ENCODE measurements at places on chromosomes 5 and 9.

DNA sequence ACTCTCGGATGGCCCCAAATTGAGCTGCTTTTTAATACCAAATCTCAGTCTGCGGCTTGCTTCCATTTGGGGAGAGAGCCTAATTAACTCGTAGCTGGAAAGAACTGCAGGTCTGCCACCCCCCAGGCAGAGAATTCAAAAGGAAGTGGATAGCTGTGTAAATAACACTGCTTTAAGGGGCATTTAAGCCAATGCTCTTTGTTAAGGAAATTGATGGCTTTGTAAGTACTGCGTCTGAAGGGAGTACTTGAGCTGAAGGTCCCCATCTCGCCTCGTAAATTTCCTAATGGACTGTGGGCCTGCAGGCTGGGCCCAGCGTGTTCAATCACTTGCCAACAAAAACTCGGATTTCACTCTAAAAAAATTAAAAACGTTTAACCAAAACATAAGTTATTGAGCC lies 132.7 kb downstream of the PAPPA start:
- no peak for DNase-seq

GRCh38 chr9:6897207-6897822 lies 139.5 kb downstream of the KDM4C start:
- DNase-seq = no peak

DNA sequence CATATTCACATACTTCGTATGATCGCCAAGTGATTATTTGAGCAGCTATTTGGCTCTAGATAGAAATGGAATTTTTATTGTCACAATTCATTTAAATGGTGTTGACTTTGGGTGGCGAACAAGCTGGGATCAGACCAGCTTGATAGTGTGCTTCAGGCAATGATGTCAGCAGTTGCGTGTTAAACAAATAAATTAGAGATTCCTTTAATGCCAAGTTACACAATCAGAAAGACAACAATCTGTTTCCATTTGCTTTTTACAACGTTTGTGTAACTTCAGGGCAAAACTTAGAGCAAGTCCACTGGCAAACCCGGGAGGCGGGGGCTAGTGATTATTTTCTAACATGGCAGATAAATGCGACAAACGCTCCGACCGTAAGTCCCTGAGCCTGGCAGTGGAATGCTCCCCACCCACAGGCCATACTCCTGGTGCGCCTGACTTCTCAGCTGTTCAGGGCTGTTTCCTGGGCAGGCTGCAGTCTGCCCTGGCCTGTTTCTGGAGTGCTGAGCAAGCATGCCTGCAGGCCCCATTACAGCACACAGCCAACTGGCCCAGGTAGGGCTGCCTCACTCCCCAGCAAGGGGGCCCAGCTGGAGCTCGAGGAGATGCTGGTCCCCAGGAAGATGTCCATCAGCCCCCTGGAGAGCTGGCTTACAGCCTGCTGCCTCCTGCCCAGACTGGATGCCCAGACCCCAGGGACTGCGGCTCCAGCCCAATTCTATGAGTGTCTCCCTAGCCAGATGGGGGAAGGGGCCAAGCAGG lies 88.7 kb downstream of the BASP1 start:
- no peak for DNase-seq

DNA sequence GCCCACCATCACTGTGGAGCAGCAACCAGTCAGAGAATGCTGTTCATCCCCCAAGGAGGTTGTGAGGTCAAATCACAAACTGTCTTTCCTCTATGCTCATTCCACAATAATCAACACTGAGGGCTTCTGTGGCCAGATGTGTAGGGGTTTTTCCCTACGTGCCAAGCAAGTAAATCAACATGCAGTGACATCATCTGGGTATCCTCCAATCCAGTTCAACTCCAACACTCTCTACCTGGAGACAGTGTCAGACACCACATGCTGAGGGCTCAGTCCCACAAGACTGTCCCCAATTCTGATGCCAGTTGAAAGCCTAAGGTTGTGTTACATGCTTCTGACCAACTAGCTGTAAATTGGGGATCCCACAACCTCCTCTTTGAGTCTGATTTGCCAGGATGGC lies 57.3 kb upstream of the DMRT1 start:
- DNase-seq = no peak

GRCh38 chr9:116365056-116365471 lies 211.5 kb downstream of the PAPPA start:
- DNase-seq = no peak

DNA sequence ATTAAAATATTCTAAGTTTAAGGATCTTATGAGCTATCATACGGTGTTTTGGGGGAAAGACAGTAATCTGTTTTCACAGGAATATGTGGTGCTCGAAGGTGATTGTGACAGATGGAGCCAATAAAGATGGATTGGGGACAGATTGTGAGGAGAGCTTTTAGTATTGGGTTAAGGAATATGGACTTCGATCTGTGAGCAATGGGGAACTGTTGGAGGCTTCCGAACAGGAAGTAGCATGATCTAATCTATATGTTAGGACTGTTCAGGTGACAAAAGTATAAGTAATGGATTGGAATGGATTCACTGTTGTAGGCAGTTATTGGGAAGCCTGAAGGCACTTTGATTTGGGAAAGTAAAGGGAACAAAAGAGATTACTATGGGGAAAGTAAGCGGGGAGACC lies 7.4 kb upstream of the ELL2 start:
- DNase-seq = no peak

DNA sequence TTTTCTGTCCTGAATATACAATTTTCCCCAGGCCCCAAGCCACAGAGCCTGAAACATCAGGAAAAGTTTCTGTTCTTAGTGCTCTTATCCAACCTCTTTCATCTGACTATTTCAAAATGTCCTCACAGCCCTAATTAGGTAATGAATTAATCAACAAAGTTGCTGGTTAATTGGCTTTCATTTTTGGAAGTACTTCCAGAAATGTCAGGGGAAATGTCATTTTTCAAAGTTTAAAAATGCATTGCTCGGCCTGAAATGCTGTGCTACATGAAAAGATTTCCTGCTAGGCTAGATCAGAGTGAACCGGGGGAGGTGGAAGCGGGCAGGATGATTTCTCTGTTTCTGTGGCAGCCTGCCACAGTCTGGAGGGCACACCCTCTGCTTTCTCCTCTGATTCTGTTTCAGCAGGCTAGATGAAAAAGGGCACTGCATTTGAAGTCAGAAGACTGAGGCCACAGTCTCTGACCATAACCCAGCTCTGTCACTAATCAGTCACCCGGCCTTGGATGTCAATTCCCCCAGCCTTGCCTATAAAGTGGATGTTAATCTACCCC lies 55.9 kb upstream of the BARX1 start:
- DNase-seq = no peak

GRCh38 chr5:116454417-116454927 lies 120.2 kb downstream of the SEMA6A start:
- DNase-seq = no peak

DNA sequence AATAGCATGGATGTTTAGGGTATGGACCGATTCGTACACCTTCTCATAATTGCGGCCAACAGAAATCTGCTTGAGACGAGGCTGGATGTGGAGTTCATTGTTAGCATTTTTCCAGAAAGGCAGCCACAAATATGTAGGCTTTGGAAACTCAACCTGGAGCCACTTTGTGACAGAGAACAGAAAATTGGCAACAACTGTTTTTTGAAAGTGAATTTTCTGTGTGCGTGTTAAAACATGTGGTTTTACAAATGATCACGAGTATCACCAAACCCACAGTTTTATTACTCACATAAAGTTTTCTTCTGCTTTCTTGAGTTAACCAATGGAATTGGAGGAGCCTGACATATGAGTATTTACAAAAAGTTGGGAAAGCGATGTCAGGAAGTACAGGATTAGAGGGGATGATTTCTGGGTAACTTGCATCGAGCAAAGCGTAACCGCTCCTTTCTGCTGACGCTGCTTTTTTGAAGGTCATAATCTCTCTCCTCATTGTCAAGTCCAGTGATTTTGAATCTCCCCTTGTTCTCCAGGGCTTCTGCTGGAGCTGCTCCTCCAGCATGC lies 138.5 kb upstream of the TAF11L2 start:
- no peak for DNase-seq

GRCh38 chr5:65100911-65101631 lies 332.3 kb downstream of the CWC27 start:
- peak; percentile 49 for DNase-seq

GRCh38 chr5:67732471-67732870 lies 483.1 kb upstream of the PIK3R1 start:
- no peak for DNase-seq

DNA sequence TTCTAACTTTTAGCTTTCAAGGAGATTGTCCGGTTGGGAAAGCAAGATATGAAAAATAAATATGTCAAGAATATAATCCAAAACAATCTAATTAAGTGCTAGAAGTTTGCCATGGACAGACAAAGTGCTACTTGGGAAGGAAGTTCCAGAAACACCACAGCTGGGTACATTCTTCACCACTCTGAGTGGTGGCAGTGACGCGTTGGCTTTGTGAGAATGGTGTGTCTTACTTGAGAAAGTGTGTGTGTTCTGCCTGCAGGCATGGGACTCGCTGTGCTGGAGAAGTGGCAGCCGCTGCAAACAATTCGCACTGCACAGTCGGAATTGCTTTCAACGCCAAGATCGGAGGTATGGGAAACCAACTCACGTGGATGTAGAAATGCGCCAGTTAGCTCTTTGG lies 177.2 kb downstream of the PCSK5 start:
- DNase-seq = no peak

All from activated T-cell treated with anti-CD3 and anti-CD28 coated beads, Interleukin-2, amount 50 U/mL, for 48 hours (primary cell).